Osteoblast (primary cell): ENCODE measurements at places on chromosomes 4 and X.

DNA sequence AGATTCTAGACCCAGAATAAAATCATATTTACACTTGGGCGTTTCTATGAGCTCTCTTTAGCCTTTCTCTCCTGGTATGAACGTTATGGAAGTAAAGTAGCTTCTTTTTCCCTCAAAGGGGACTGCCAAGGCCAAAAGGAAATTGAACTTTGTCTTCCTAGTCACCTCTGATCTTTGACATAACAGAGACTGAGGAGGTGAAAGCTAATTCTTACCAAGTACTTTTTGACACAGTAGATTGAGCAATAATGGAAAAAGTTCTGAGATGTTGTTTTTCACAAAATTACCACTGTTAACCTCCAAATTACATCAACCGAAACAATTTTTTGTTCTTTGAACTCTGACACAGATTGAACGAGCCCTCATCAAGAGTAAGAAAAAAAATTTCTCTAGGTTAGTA, 318.4 kb downstream of the TEX13A start:
- DNase-seq = no peak

GRCh38 chrX:17549107-17549651, 174.2 kb downstream of the NHS start:
- no peak for DNase-seq

DNA sequence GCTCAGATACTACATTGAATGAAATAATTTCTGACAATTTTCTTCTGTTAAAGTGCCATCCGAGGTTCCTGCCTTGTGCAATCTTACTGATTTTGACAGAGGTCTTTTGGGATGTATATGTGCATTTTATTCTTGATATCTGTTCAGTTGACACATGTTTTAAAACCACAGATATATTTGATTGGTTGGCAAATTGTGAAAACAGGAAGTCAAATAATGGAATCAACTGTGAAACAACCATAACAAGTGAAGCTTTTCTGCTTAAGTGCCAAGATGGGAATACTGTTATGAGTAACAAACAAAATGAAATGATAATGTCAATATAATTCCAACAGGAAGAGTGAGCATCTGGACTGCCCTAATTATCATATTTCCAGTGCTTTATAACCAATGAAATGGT, 84.9 kb upstream of the TET2 start:
- no peak for DNase-seq

- DNase-seq = no peak
Measured at GRCh38 chr4:36737691-36738090, 456.3 kb downstream of the DTHD1 start.

DNA sequence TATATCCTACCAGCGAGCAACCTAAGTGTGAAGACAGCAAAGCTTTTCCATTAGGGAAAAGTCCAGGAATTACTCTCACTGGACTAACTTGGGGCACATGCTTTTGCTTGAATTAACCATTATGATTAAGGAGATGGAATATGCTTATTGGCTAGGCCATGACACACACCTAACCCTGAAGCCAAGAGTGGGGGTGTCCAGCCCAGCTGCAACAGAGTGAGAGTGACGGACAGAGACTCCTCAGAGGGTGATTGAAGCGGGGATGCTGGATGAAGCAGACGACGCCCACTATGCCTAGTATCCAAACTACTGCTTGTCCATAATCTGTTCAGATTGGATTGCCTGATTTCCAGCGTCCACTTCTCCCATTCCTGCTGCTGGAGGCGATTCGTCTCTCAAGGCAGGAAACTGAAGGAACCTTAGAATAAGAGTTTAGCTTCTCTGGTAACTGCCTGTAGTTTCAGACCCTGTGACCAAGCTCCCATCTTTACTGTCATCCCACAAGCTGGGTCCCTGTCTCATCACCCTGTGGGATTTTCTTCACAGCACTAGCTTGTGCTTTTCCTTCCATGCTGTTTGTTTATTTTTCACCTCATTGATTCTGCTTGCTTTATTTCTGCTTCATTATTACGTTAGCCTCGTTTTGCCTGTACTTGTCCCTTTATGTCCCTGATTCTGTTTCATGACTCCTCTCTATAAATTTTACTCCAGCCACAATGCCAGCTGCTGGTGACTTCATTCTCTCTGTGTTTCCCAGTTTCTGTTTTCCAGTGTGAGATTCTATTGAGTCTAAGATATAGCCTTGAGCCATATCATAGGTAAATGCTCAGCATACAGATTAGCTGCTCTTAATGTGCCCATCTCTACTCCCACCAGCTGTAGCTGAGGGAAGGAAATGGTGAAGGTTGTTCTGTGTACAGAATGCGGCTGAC, 19.0 kb downstream of the FAM47E start:
- no peak for DNase-seq

DNA sequence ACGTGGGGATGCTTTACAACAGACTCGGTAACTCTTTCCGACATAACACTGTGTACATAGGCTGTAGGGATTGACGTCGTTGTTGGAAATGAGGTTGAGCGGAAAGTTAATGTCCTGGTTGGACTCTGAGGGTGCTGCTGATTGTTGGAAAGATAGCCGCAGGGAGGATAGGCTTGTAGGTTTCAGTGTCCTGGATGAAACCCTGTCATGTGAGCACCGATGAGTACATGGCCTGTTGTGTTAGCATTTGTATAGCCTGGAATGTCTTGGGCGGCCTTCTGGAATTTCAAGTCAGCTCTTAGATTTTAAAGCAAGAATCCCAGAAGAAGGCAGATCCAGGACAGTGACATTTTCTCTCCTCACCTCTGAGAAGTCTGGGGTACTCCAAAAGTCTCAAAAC, 63.3 kb downstream of the TBC1D14 start:
- no peak for DNase-seq

DNA sequence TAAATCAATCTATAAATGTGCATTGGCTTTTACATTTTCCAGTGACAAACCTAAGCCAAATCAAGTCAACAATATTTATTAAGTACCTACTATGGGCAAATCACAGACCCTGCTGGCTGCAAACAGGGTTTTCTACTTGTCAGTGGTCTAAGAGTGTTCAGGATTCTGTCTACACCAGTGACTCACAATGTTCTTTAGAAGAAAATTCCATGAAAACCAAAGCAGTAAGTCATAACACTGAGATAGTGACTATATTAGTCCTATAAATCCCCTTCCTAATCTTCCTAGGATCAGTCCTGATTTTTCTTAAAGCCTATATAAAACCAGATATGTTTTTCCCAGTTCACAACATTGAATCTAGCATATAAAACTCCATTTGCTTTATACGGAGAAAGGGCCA, 69.7 kb downstream of the PPP3CA start:
- DNase-seq = no peak

DNA sequence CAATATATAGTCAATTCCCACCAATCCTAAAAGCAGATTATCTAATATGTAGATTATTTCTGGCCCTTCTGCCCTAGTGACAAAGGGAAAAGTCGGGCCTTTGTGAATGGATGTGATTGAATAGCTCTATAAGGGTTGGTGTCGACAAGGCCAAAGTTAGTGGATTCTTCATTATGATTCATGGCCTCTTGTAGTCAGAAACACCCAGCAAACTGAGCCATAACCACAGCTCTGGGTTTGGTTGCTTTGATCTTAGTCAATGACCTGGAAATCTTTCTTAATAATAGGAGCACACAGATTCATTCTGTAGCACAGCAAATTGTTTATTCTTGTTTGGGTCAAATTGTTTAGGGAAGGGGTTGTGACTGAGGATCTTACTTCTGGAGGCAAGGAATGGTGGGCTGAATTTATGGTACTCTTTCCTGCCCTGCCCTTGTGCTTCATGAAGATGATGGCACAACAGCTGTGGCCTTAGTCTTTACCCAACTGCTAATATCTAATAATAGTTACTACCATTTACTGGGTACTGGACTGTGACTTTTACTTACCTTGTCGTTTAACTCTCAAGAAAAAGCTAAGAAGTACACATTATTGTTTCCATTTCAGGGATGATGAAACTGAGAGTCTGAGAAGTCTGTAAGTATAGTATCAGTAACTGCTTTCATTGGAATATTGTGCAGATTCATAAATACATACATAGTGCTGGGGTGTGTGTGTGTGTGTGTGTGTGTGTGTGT, 74.0 kb downstream of the AFF2 start:
- no peak for DNase-seq

DNA sequence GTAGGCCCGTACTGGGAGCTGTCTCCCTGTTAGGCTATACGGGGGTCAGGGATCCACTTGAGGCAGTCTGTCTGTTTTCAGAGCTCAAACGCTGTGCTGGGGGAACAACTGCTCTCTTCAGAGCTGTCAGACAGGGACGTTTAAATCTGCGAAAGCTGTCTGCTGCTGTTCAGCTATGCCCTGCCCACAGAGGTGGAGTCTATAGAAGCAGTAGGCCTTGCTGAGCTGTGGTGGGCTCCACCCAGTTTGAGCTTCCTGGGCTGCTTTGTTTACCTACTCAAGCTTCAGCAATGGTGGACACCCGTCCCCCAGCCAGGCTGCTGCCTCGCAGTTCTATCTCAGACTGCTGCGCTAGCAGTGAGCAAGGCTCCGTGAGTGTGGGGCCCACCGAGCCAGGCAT, 27.3 kb upstream of the PHEX start:
- no peak for DNase-seq

GRCh38 chr4:102474736-102475504, 26.2 kb upstream of the NFKB1 start:
- DNase-seq = no peak

GRCh38 chrX:20753076-20753475, 486.4 kb upstream of the RPS6KA3 start:
- DNase-seq = no peak

- DNase-seq = no peak
Measured at GRCh38 chr4:31791666-31792065, 1071.5 kb downstream of the PCDH7 start.

DNA sequence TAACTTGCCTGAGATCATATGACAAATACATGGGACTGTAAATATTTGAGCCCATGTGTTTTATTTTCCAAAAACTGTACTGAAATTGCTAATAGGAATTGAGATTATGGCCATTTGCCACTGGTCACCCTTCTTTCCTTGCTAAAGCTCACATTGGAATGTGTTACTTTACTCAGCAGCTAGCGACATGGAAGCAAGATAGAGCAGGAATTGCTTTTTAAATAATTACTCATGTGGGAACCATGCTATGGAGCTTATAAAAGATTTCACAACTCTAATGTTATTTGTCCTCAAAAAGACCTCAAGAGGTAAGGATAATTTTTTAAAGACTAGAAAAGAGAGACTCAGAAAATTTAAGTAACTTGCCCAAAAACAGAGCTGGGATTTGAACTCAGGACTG, 48.8 kb upstream of the AFAP1 start:
- peak; percentile 79 for DNase-seq

DNA sequence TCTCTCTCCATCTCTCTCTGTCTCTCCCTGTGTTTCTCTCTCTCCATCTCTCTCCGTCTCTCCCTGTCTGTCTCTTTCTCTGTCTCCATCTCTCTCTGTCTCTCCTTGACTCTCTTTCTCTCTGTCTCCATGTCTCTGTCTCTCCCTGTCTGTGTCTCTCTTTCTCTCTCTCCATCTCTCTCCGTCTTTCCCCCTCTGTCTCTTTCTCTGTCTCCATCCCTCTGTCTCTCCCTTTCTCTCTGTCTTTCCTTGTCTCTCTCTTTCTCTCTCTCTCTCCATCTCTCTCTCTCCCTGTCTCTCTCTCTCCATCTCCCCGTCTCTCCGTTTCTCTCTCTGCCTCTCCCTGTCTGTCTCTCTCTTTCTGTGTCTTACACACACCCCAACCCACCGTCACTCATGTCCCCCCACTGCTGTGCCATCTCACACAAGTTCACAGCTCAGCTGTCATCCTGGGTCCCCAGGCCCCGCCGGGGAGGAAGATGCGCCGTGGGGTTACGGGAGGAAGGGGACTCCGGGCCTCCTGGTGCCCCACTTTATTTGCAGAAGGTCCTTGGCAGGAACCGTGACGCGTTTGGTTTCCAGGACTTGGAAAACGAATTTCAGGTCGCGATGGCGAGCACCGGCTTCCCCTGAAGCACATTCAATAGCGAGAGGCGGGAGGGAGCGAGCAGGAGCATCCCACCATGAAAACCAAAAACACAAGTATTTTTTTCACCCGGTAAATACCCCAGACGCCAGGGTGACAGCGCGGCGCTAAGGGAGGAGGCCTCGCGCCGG, 1.2 kb upstream of the SHOX start:
- DNase-seq = peak; percentile 78

- no peak for DNase-seq
Measured at GRCh38 chr4:101347267-101347556, at the start of gene PPP3CA. PPP3CA (minus strand) TSS chr4:101347526.

DNA sequence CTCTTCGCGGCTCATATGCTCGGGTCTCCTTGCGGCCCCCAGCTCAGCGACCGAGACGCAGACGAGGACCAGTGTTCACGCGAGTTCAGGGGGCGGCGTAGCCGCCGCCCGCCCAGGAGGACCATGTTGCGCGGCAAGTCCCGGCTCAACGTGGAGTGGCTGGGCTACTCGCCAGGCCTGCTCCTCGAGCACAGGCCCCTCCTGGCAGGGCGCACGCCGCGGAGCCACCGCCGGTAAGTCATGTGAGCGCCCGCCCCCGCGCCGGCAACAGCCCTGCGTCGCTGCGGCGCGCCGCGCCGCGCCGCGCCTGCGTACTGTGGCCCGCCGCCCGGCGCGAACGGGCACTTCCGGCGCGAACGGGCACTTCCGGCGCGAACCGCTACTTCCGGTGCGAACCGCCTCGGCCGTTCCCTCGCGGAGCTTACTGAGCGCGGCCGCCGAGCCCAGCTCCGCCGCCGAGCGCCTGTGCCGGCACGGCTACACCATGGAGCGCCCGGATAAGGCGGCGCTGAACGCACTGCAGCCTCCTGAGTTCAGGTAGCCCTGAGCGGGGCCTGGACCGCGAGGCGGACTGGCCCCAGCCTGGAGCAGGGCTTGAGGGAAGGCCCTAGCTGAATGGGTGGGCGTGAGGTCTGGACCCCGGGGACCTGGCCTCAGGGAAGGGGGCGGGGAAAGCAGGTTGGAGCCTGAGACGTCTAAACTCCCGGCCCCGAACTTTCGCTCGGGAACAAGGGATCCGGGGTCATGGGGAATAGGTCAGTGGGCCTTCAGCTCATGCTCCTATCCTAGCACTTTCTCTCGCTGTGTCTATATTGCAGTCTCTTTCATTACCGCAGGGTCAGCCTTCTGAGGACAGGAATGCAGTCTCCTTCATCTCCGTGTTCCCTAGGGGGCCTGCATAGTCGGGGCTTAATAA, at the start of gene VMA21:
Gene VMA21, plus strand, starts transcription at position 382 of the 916 bp plus-strand sequence. Its CDS starts 103 bp downstream, at position 485.
- peak; percentile 95 for DNase-seq

- no peak for DNase-seq
Measured at GRCh38 chrX:104745152-104745551, 179.2 kb downstream of the IL1RAPL2 start.

- DNase-seq = no peak
Measured at GRCh38 chr4:19819737-19820136, 432.0 kb upstream of the SLIT2 start.

- no peak for DNase-seq
Measured at GRCh38 chr4:71524756-71525155, 185.9 kb downstream of the SLC4A4 start.

- DNase-seq = no peak
Measured at GRCh38 chr4:118723369-118723768, 38.2 kb downstream of the METTL14 start.

GRCh38 chrX:147476008-147476407, 435.7 kb upstream of the FMR1 start:
- no peak for DNase-seq

GRCh38 chr4:16706251-16706650, 192.2 kb downstream of the LDB2 start:
- DNase-seq = no peak

- peak; percentile 3 for DNase-seq
Measured at GRCh38 chr4:156329779-156330178, 376.1 kb upstream of the CTSO start.
